ENCODE measurements at places on chromosomes 6 and 20.

GRCh38 chr20:58800134-58800871 lies 50.4 kb downstream of the GNAS-AS1 start:
- DNase-seq, result no peak

DNA sequence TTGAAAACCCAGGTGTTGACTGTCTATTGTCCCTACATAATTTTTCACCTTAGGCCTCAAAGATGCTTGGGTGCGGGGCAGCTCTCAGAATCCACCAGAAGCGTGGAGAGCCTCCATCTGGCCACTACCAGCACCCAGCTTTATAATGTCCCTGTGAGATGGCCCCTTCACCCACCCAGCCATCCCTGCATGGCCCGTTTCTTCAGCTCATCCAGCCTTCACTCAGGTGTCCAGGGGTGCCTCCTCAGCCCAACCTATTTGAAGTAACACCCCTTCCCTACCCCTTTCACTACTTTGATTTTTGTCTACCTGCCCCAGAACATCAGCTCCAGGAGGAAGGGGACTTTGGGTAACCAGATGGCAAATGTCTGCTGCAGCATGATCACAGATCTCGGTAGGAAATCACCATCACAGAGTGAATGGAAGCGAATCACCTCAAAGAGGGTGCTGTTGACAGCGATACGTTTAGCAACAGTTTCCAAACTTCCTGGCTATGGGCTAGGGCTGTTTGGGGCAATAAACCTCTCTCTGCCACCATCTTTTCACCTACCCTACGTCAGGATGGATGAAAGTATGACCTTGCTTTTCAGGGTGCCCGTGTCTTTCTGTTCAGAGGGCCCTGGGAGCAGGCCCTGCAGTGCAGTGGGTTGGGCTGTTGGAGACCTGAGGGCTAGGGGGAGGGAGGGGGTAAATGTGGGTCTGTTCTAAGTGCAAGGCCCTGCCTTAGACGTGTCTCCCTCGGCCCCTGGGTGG lies 1.2 kb upstream of the SLC17A9 start:
- no peak for DNase-seq

DNA sequence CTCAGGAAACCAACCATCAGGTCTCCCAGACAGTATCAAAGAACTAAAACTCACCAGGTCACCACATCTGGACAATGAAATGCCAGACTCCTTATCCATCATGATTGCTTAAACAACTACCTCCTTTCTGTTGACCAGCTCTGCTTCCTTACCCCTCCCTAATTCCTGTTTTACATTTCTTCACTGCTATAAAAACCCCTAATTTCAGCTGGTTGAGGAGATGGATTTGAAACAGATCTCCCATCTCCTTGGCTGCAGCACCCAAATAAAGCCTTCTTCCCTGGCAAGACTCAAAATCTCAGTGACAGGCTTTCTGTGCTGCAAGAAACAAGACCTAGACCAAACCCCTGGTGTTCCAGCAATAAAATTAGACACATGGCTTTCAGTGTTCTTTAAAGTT lies 40.3 kb downstream of the MYLK4 start:
- DNase-seq, result no peak

DNA sequence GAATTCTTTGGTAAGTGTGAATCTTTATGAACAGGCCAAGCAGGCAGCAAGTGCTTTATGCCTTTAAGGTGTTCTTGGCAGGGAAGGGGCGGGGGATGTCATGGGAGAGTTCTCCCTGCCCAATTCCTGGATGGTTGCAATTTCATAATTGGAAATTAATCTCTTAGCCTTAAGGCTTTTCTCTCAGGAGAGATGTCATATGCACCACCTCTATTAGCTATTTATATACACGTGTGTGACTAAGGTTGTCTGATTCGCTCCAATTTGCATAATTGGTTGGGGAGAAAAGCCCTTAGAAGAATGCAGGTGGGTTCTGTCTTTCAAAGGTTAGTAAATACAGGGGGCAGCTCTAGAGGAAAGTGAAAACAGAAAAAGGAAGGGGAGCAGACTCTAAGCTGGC lies 5.2 kb upstream of the ENPP5 start:
- peak; percentile 6 for DNase-seq

- DNase-seq, result no peak
Measured at GRCh38 chr6:130890521-130890971, 63.3 kb downstream of the SMLR1 start.

DNA sequence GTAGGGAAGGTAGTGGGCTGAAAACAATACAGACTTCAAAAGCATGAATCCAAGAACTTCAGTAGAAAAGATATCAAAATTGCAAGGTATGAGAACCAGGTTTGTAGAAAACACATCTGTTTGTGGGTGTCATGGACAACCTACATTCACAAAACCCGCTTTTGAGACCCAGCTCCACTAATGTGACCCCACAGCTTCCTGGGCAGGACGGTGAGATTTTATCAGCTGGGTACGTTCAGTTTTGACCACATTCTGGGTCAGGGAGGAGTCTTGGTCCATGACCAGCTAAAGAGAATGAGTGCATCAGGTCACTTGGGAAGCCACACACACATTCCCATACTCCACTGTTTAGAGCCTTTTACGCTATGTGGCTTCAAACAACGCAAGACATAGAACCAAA lies 77.1 kb downstream of the BCAS1 start:
- no peak for DNase-seq

Measured in natural killer cell (primary cell).